HS-27A (cell line): ENCODE measurements at places on chromosomes 2 and 18.
A peak's percentile ranks its signal among the peaks of the same experiment; 100 is the strongest.

DNA sequence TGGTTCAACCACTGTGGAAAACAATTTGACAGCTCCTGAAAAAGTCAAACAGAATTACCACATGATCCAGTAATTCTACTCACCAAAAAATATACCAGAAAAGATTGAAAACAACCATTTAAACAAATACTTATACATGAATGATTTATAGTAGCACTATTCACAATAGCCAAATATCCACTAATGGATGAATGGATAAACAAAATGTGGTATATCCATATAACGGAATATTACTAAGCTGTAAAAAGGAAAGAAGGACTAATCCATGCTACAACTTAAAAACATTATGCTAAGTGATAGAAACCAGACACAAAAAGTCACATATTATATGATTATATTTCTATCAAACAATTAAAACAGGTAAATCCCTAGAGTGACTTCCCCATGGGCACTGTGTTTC is 131.5 kb downstream of the SPOPL start:
- no peak for DNase-seq

DNA sequence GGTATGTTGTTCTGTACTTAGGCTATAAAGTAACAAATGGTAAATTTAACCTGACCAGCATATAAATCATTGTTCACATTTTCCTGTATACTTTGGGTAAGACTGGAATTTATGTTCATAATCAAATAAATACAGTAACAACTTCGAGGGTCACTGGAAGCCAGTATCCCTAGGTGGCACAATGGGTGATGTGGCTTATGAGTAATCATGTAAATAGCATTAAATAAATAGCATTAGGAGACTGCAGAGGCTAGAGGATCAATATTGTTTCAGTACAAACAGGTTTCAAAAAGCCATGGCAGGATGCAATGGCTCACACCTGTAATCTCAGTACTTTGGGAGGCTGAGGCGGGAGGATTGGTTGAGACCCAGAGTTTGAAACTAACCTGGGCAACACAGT is 690.6 kb downstream of the SLC4A3 start:
- DNase-seq, result no peak

GRCh38 chr2:126790987-126791780 is 107.5 kb upstream of the TEX51 start:
- no peak for DNase-seq

- no peak for DNase-seq
Observed at GRCh38 chr2:12304564-12305171, 412.1 kb upstream of the TRIB2 start.

GRCh38 chr2:238418999-238419546 is 7.7 kb upstream of the ASB1 start:
- DNase-seq, result no peak

DNA sequence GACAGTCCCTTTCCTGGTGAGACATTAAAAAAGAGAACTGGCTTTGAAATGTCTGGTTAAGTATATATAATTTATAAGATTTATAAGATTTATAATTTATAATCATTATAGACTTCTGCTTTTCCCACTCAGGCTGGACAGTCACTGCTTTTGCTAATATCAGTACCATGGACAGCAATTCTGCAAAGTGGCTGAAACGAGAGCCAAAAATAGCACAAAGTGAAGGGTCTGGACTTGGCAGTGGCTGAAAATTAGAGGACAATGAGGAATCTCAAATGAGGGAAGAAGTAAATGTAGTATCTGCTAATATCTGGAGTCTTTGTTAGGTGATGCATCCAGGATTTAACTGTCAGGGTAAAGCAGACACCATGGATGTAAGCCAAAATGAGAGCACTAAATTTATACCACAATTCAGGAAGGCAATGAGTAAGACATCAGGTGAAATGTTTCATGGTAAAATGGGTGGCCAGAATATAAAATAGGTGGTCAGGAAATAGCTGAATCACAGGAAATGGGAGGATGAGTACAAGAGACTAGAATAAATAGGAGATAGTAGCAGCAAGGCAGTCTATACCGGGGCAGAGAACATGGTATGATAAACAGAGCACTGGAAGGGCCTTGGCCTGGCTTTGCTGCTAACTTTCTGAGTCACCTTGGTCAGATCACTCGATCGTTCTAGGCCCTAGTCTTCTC is 39.6 kb upstream of the BOD1L2 start:
- no peak for DNase-seq

- DNase-seq, result peak; percentile 4
Observed at GRCh38 chr2:143334837-143335236, 205.6 kb downstream of the ARHGAP15 start.
